Occipital lobe (tissue), 3 donors: ENCODE measurements at places on chromosomes 4 and X. TPM values are rescaled to one million over a fixed set of nuclear protein-coding genes. Genes with fewer than 3 reads are reported as not detected.

- no peak for DNase-seq
Observed at GRCh38 chr4:152189451-152190179, 346.3 kb downstream of the FBXW7 start.

The RBMXL3 gene
- total RNA-seq = not detected

DNA sequence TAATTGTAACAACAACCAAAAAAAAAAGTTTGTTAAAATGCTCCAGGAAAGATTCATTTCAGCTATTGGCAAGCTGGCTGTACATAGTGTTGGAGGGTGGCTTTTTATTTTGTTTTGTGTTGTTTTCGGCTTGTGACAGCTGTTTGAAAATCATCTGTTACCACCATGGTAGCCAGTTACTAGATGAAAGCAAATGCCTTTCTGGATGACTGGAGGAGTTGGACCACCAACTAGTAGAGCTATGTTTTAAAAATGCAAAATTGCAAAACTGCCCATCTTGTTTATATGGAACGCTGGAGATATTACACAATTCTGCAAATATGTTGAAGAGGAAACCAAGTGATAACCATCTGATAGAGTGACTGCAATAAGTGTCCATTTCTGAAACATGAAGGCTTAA is 53.2 kb upstream of the TNIP3 start:
- no peak for DNase-seq

The GDPD2 gene
- 2.5 TPM for total RNA-seq

DNA sequence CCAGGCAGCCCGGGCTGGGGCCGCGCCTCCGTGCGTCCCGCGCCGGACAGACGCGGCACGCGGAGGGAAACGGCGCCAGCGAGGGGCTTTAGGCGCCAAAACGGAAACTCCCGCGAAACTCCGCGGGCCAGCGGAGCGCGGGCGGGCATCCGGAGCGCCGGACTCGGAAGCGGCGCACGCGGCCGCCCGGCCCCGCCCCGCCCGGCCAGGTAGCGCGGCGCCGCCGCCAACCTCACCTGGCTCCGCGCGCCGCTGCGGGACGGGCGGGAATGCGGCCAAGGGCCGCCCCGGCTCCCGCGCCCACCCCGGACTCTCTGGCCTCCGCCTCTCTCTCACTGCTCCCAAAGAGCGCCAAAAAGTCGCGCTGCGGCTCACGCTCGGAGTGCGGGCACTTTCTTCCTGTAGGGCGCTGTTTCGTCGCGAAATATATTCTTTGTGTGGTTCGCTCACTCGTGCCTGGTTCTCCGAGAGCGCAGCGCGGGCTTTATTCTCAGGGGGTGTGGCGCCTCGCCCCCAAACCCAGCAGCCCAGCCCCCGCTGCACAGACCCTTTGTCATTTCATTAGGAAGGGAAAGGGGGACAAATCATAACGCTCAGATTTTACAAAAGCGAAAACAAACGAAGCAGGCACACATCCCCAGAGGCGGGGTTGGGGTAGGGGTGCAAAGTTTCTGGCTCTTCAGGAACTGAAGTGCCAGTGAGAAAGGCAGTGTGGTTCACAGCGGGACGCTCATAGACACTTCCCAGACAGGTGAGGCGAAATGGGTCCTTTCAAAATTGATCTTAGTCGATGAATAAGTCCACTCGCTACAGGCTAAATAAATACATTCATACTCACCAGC is 961 bp upstream of the MBNL3 start:
- DNase-seq = no peak

- DNase-seq = peak; percentile 9
Observed at GRCh38 chrX:100819534-100819836, 706 bp upstream of the CSTF2 start.
